ENCODE measurements at places on chromosomes 2 and 18.

DNA sequence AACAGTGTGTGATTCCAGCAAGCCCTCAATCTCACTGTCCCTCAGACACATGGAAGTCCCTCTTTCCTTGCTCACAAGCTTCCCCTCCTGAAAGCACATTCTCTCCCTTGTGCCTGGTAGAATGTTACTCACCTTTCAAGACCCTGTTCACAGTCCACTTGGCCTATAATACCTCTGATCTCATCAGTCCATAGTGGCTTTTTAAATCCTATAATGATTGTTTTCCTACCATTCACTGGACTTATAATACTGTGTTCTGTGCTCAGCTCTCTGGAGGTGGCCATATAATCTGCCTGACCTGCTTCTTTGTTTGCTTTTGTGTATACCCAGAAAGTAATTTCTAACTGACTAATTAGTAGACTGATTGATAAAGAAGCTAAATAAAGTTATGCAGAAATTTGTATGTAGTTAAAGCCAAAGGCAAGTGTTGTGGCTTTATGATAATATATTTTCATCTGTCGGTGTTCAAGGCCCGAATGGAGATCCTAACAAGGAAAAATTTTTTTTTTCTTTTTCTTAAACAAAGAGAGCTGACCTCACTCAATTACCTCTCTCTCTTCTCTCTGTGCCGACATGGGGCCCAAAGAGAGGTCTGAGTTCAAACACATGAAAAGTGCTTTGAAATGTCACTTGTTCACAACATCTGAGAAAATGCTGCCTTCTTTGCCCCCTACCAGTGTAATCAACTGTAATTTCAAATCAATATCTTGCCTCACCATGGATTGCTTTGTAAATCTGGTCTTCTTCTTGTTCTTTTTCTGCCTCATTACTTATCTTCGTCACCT is 1033.0 kb upstream of the PIK3C3 start:
- no peak for DNase-seq

DNA sequence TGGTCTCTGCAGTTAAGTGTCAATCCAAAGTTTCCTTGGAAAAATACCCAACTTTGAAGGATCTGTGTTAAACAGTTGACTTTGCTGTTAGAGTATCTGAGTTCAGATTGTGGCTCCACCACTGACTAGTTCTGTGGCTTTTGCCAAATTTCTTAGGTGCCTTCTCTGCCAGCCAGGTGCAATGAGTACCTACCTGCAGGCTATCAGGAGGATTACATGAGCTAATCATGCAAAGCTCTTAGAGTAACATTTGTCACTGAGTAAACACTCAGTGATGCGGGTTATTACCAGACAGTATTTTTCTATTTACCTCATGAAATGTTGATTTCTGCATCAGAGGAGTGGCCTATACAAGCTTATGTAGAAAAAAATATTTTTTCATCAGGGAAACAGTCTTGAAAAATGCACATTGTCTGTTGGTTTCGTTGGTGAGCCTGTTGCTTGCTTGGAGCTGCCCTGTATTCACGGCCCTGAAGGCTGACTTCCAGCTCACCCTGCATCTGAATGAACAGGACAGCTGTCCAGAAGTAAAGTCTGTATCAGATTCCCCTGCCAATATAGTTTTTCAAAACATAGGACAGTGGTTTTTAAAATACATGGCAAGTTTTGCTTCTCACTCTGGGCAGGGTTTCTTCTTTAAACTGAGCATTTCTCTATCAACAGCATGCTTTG is 235.1 kb downstream of the CDCA7 start:
- DNase-seq = no peak

DNA sequence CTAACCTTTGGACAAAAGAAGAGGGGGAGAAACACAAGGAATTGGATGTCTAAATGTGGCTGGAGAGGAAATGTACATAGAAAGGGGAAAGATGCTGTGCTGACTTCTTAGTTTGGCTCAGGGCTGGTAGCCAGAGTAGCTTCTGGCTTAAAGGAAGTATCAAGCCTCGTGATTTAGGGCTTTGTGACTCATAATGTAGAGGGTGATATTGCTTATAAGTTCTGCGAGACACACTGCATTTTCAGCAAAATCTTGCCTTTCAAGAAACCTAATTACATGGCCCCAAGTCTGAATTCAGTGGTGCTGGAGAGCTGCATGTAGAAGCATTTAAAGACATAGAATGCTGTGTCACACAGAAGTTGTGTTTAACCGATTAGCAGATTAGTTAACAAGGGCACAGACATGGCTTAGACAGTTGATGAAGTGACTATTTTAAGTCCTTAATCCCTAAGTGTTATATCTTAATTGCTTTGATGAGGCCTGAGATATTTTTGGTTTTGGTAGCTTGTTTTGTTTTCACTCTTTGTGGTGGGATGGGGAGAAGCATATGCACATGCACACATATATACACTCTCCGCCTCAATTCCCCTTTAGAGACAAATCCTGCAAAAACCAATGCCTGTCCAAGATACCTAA is 66.4 kb downstream of the EPAS1 start:
- DNase-seq = no peak

- DNase-seq = no peak
Observed at GRCh38 chr2:232321817-232322559, 56.6 kb upstream of the ALPP start.

DNA sequence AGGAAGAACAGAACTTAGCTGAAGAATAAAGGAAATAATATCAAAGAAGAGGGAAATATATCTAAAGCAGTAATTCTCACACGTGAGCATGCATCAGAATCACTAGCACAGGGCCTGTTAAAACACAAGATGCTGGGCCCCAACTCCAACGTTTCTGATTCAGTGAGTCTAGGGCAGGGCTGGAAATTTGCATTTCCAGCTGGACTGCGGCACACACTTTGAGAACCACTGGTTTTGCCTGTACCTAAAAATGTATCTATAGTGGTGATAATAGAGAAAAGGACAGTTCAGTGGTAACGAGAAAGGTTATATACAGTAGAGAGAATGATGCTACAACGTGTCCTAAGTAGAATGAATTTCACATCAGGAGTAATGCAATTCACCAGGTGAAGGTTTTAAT is 11.2 kb downstream of the REV1 start:
- DNase-seq = no peak

DNA sequence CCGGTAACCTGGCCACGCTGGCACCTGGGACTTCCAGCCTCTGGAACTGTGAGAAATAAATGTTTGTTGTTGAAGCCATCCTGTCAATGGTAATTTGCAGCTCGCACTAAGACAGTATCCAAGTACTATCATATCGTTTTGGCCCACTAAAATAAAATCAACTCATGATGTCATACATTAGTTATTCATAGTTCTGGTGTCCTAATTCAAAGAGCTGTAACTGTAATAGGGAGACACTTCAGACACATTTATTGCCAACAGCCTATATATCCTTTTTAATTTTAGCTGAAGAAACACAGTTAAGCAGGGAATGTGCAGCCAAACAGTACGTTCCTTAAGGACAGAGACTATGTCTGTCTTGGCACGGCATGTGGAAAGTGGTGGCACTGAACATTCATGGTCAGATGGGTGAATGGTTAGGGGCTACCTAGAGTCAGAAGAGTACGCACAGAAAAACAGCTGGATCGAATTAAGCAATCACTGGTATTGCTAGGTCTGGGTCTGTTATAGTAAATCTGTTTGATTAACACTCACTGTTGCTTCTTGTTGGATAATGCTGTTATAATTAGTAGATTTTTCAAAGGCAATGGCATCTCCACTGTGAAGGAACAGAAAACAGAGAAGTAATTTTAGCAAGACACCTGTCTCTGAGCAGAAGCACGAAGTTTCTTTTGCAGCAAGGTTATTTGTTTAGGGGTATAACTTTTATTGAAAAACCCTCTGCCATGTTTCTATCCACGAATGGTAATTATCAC is 41.3 kb upstream of the CREG2 start:
- no peak for DNase-seq

DNA sequence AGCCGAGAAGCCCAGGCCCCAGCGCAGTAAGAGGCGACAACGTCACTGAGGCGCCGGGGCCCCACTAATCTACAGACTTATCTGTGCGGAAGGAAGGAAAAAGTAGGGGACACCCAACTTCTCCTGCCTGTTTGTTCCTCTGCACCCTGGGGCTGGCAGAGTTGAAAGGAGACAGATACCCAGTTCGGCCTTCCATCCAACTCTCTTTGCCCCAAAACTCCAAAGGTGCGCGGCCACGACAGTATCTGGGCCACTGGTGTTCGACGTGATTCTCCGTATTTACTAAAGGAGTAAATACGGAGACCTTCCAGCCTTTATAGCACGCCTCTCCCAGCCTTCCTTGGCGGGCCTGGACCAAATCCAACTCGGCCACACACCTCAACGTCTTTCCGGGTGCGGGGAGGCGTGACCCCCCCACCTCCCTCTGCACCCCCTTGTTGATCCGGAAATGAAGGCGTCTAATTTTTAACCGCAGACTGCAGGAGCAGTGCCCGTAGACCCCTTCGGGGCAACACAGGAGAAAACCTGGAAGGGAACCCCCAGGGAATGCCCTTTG is 1.6 kb downstream of the SMAD7 start:
- no peak for DNase-seq

DNA sequence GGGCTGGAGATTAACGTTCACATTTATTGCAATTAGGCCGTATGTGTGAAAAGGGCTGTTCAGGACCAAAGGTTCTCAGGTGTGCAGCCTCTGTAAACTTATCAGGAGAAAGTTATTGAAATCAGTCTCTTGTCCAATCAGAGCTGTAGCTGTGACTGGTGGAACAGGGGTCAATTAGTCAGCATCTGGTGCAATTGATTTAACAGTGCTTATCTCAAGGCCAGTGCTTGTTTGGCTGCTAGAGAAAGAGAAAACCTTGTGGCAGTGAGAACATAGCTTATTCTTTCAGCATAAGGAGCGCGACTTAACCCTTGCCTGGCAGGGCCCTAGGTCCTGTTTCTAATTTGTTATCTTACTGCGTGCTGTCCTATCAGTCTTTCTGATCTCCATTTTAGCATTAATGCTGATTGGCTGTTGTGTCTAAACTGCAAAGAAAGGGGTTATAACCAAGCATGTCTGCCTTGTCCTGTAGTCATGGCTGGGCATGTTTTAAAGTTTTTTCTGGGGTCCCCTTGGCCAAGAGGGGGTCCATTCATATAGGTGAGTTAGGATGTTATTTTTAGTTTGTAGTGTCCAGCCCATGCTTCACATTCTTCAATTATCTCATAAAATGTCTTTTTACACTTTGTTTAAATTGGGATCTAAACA is 66.4 kb downstream of the CYB5A start:
- DNase-seq = no peak

DNA sequence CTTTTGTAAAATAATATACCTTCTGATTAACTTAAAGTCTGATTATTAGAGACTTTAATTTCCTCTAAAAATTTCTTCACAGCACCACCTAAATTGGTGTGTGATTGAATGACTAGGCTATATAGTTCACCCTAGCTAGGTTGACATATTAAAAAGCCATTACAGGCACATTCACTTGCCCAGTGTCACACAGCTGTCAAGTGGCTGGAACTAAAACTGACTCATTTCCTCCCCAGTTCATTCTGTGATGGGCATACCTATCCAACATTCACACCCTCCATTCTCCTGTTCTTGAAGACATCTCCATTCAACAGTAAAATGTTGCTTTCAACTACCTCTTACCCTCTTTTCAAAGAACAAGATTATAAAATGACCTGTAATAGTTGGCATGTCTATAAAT is 334.5 kb downstream of the ARHGAP15 start:
- DNase-seq = no peak

GRCh38 chr2:71756280-71756906 is 303.0 kb downstream of the DYSF start:
- DNase-seq = no peak

DNA sequence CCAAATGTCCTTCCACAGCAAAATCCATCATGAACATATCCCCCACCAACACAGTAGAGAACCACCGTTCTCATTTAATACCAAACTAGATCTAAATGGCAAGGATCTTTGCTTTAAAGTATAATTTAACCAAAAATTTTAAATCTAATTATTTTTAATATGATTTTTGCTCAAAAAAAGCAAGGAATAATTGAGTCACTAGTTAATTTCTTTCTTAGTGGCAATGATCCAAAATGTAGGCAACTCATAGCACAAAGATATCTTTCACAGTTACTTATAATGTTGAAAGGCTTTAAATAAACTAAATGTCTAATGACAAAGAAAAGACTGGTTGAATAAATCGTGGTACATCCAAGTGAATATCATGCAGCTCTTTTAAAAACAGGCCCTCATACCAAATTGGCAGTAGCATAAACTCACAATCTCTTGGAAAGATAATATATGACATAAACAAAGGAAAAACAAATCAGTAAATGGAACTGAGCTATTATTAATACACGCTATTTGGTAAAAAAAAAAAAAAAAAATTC is 20.3 kb downstream of the PTPN2 start:
- DNase-seq = no peak

DNA sequence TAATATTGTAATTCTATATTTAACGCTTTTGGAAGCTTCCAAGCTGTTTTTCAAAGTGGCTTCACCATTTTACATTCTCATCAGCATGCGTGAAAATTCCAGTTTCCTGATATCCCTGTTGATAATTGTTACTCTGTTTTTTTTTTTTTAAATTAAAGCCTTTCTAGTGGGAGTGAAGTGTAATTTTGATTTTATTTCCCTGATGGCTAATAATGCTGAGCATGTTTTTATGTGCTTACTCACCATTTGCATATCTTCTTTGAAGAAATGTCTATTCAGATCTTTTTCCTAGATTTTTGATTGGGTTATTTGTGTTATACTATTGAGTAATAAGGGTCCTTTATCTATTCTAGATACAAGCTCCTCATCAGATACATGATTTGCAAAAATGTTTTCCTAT is 382.8 kb upstream of the HS6ST1 start:
- no peak for DNase-seq

GRCh38 chr2:54287532-54287931 is 31.5 kb upstream of the TSPYL6 start:
- no peak for DNase-seq

DNA sequence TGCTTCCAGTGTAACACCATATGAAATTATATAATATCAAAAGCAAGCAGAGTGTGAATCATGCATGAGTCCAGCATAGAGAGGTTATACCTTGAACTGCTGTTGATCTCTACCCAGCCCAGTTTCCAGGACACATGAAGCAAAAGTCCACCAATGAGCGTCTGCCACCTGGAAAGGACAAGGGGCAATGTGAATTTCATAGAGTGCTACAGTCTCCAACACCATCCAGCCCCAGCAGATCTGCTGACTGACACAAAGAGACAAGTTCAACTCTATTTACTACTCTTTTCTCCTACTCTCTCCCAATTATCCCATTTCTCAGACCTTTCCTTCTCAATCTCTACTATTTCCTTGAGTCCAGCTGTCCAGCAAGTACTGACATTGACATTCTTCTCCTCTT is 31.8 kb upstream of the RIOK3 start:
- no peak for DNase-seq

DNA sequence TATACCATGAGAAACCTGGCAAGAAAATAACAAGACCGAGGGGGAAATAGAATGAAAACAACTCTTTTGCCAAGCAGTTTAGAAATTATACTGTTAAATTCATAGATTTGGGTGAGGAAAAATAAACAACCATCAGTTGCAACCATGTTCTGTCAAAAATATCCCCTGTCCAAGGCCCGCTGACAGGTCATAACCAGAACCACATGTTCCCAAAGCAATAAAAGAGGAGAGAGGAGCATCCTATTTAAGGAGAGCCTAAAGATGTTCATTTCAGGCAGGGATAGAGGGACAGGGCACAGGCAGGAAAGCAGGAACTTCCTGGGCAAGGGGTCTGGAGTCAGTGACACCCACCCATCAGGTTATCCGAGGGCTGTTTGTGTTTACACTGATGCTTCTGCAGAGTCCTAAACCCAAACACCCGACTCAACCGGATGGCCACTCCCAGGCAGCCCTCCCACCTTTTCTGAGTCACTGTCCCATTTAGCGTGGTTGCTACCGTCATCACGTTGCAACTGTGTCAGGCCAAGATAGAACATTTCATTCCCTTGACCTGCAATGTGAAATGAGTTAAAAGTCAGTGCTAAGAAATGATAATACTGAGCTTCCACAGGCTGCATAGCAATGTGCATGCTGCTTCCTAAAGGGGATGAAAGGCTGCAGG is 468.3 kb upstream of the RAB12 start:
- no peak for DNase-seq
